RWPE1 (cell line): ENCODE measurements at places on chromosomes 4 and X.

DNA sequence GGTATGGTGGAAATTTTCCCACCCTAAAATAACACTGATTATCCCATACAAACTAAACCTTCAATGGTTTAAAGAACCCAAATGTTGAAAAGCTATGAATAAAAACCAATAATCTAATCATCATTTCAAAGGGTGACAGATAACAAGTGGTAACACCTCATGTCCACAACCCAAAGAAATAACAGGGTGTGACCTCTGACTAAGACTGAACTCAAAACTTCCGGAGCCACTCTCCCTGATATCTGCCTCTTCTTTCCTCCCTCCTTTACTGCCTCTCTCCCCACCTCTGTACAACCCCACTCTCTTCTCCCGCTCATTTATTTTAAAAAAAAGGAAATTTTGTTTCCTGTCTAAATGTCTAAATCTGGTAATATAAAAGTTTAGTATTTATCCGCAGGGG is 11.5 kb downstream of the FBXW7 start:
- no peak for DNase-seq

- DNase-seq: no peak
Measured at GRCh38 chrX:13492286-13492685, 77.1 kb upstream of the EGFL6 start.

- DNase-seq: no peak
Measured at GRCh38 chr4:76278583-76278982, 27.1 kb downstream of the FAM47E start.

- no peak for DNase-seq
Measured at GRCh38 chr4:27198971-27199370, 338.3 kb downstream of the STIM2 start.

DNA sequence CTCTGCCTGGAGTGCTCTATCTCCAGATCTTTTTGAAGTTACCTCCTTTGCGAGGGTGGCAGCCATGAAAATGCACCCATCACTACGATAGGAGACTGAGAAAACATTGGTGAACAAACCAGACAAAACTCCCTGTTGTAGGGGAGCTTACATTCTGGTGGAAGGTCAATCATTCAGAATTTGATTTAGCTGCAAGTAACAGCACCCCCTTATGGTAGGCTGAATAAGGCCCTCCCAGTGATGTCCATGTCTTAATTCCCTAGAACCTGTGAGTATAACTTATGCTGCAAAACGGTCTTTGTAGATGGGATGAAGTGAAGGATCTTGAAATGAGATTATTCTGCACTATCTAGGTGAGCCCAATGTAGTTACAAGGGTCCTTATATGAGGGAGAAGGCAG is 5.6 kb upstream of the TEC start:
- no peak for DNase-seq

DNA sequence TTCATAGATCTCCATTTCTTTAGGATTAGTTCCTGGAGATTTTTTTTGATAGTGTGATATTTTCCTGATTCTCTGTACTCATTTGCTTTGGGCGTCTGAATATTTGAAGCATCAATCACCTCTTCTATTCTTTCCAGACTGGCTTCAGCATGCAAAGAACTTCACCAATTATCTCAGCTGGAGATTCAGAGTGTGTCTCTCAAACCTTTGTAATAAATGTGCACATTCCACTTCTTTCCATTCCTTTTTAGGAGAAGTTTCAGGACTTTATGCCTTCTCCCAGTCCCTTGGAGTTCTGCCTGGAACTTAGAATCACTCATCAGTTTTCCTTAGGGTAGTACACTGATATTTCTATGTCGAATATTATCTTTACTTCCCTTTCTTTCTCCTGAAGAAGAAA is 334.8 kb downstream of the TEX13C start:
- DNase-seq: no peak

DNA sequence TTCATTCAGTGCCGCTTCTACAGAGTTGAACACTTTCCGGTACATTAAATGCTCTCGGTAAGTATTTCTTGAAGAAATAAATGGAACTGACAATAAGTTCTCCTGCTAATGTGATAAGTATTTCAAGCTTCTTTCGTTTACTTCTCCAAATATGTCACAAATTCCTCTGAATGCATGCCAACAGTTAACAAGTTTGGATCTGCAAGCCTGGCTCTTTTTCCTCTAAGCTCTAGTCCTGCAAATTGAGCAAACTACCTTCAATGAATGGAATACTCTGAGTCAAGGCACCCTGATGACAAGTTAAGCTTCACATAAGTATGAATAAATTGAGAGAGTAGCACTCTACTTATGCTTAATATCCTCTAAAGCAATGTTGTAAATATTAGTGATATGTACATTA is 403.6 kb downstream of the PDGFC start:
- DNase-seq: peak; percentile 48

DNA sequence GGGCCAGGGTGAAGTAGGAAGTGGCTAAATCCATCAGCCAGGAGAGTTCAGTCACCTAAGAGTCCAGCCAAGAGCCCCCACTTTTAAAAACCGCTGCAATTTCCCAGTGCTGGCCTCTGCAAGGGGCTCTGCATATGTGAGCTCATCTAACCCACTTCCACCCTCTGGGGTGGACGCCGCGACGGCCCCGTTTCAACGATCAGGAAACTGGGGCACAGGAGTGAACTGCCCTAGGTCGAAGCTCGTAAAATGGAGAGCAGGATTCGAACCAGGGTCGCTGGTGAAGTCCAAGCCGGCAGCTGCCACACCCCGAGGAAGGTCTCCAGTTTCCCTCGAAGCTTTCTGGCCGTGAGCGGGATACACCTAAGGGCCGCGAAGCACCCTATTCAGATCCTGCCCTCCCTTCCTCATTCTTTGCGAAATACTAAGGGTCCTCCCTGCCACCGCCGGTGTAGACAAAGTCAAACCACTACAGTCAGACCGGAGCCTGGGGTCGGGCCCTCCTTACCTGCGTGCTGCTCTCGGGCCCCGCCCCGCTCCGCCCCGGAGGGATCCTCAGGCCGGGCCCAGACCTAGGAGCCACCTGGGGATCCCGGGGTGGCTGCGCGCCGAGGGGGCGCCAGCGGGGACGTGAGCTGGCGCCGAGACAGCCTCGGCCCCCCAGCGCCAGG is 446 bp downstream of the EVC2 start:
- DNase-seq: peak; percentile 11

DNA sequence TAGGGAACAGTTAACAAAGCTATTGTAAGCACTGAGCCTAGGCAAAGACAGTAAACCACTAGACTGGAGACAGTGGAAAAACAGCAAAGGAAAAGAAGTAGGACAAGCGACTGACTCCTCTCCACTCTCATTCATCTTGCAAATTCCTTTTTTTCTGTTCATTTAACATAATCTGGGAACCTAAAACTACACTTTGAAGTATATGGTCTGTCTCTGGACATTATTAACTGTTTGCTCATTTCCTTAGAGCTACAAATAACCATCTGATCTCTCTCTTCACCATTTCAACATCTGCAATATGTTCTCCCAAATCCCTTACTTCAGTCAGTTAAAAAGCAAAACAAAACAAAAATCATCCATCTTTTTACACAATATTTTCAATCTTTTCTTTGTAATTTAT is 642 bp downstream of the HMGN5 start:
- DNase-seq: no peak
